Endodermal cell (in vitro differentiated cells): ENCODE measurements at places on chromosomes 5 and 9. TPM values are rescaled to one million over a fixed set of nuclear protein-coding genes. Genes with fewer than 3 reads are reported as not detected.

- no peak for DNase-seq
- no peaks in the 10 kb centered on the region for H3K36me3 ChIP-seq
- H3K27me3 ChIP-seq: no peaks in the 10 kb centered on the region
Measured at GRCh38 chr5:94422812-94423211, 195.6 kb downstream of the KIAA0825 start.

GRCh38 chr5:855771-856530, 5.2 kb upstream of the ZDHHC11 start:
- H3K27ac ChIP-seq: peak overlapping the region; percentile 10
- H3K4me3 ChIP-seq: no peak overlapping the region
- no peak for DNase-seq
- H3K4me1 ChIP-seq: no peaks in the 10 kb centered on the region
- no peaks in the 10 kb centered on the region for H3K36me3 ChIP-seq

- H3K4me3 ChIP-seq: no peak overlapping the region
- no peaks in the 10 kb centered on the region for H3K4me1 ChIP-seq
- H3K27me3 ChIP-seq: no peaks in the 10 kb centered on the region
- H3K36me3 ChIP-seq: no peaks in the 10 kb centered on the region
Measured at GRCh38 chr5:65248896-65249295, 232.8 kb downstream of the ADAMTS6 start.

- H3K27me3 ChIP-seq: peaks cover 99% of the 10 kb centered on the region
- no peak overlapping the region for H3K4me3 ChIP-seq
- no peak overlapping the region for H3K27ac ChIP-seq
- peaks cover 3% of the 10 kb centered on the region for H3K4me1 ChIP-seq
- H3K36me3 ChIP-seq: no peaks in the 10 kb centered on the region
Measured at GRCh38 chr9:124006448-124007361, 4.9 kb upstream of the LHX2 start.

- no peaks in the 10 kb centered on the region for H3K27me3 ChIP-seq
- H3K4me3 ChIP-seq: no peak overlapping the region
- peaks cover 2% of the 10 kb centered on the region for H3K4me1 ChIP-seq
- DNase-seq: no peak
- no peak overlapping the region for H3K27ac ChIP-seq
Measured at GRCh38 chr5:108560581-108560980, 178.7 kb upstream of the FBXL17 start.

DNA sequence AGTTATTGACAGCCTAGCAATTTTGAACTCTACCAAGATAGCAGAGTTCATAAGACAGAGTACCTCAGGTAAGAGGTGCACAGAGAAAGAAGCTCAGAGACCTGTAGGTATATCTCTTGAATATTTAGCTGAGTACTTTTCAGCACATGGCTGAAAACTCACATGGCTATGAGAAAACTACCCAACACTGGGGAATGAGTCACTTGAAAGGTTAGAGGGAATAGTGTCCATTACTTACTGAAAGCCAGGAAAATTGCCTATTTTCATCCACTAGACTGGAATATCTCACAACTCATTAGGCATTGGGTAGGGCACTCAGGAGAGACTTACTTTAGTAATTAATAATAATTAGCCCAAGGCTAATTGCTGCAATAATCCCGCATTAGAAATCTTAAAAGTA, 8.3 kb downstream of the TSLP start:
- H3K27ac ChIP-seq: no peak overlapping the region
- DNase-seq: no peak
- no peak overlapping the region for H3K4me3 ChIP-seq

GRCh38 chr9:27861887-27862286, 288.6 kb upstream of the C9orf72 start:
- H3K36me3 ChIP-seq: no peaks in the 10 kb centered on the region
- H3K27me3 ChIP-seq: no peaks in the 10 kb centered on the region
- H3K27ac ChIP-seq: no peak overlapping the region
- no peak overlapping the region for H3K4me3 ChIP-seq
- no peaks in the 10 kb centered on the region for H3K4me1 ChIP-seq

The SPARC gene
- total RNA-seq: 643 and 682 TPM in 2 replicates

GRCh38 chr5:50667023-50667652, 701 bp downstream of the PARP8 start:
- peak overlapping the region; percentile 89 for H3K4me3 ChIP-seq
- H3K36me3 ChIP-seq: no peaks in the 10 kb centered on the region
- peak; percentile 89 for DNase-seq

DNA sequence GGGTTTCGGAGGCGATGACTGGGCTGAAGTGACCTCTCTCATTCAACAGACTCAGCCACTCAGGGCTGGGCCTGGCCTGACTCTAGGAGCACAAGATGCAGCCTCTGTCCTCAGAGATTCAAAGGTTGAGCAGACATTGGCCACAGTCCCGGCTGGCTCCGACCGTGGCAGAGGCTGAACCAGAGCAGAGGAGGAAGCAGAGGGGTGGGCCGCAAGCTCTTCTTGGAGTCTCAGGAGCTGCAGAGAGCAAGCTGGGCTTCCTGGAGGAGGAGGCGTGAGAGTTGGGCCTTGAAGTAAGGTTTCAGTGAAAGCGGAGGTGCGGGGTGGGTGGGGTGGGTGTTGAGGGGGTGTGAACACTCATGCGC, 37.6 kb downstream of the ALG2 start:
- no peak overlapping the region for H3K27ac ChIP-seq
- peak; percentile 62 for DNase-seq
- H3K36me3 ChIP-seq: no peaks in the 10 kb centered on the region
- H3K4me3 ChIP-seq: no peak overlapping the region

The AGXT2 gene
- not detected in 2 replicates for total RNA-seq

DNA sequence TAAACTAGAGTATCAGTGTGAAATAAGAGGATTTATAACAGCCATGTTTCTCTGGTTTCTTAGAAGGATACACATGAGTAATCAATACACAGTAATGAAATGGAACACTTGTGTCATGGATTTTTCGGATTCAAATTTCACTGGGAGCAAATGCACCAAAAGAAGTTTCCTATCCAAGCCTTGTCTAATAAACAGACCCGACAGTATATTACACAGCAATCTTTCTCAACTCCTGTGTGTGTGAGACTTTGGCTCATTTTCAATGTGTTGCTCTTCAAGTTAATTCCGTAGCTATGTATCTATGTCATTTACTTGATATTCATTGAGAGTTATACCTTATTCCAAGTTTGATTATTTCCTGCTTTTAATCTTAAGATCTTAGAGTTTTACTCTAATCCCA, 930.2 kb downstream of the MAT2B start:
- no peak for DNase-seq
- no peaks in the 10 kb centered on the region for H3K36me3 ChIP-seq
- H3K27ac ChIP-seq: no peak overlapping the region
- no peak overlapping the region for H3K4me3 ChIP-seq
- H3K27me3 ChIP-seq: no peaks in the 10 kb centered on the region
- H3K4me1 ChIP-seq: no peaks in the 10 kb centered on the region

GRCh38 chr9:86350006-86350760, 4.0 kb downstream of the TUT7 start:
- H3K4me3 ChIP-seq: peak overlapping the region; percentile 63
- H3K36me3 ChIP-seq: peaks cover 43% of the 10 kb centered on the region
- no peak overlapping the region for H3K27ac ChIP-seq

The SLC25A2 gene
- total RNA-seq: 0.55 TPM in 1 of 3 replicates, not detected in the others

The SAXO1 gene
- 0.42 to 1.2 TPM (median 0.90 TPM) in 3 replicates for total RNA-seq

The PSAT1 gene
- 36.1 to 66.1 TPM (median 64.4 TPM) in 3 replicates for total RNA-seq

The RNF20 gene
- total RNA-seq: 45.4 and 53.3 TPM in 2 replicates

- DNase-seq: peak; percentile 79
- H3K27ac ChIP-seq: no peak overlapping the region
- no peaks in the 10 kb centered on the region for H3K36me3 ChIP-seq
- H3K4me3 ChIP-seq: peak overlapping the region; percentile 69
- peaks cover 6% of the 10 kb centered on the region for H3K4me1 ChIP-seq
Measured at GRCh38 chr5:77642738-77643653, 4.5 kb upstream of the OTP start.

The ABLIM3 gene
- 0.17 to 0.66 TPM (median 0.26 TPM) in 3 replicates for total RNA-seq

DNA sequence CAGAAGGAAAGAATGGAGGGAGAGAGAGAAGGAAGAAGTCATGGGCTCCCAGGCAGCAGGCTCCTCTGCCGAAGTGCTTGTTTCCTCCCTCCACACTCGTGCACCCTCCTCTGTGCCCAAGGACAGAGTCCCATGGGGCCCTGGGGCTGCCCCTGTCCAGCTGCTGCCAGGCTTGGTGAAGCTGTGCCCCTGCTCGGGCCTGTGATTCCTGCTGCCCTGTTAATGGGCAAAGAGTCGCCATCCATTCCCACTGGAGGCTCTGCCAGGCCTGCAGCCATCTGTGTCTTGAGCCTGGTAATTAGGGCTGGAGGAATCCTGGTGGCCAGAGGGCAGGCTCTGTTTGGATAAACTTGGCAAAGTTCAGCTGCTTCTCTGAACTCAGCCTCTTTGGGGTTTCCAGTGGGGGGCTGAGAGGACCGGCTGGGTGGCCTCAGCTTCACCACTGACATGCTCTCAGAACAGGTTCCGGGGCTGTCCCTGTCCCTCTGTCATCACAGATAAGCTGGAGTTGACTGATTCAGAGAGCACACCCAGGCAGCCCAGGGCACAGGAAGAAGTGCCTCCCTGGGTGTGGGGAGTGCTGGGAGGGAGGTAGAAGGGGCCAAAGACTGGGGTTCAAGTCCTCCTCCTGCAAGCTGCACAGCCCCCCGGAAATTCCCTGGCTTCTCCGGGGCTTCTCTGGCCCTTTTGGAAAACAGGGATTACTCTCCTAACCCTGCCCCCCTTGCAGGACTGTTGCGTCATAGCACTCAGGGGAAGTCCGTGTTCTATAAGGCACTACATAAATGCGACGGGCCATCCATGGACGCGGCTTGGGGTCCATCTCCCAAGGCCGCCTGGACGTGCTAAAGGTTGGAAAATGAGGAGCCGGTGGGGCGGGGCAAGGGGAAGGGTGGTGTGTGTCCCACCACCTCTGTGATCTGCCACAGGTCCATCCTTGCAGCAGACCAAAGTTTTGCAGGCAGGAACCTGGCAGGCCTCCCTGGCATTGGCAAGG, 154.8 kb downstream of the PAX5 start:
- peaks cover 34% of the 10 kb centered on the region for H3K27me3 ChIP-seq
- H3K27ac ChIP-seq: no peak overlapping the region
- no peaks in the 10 kb centered on the region for H3K4me1 ChIP-seq
- H3K36me3 ChIP-seq: no peaks in the 10 kb centered on the region
- no peak for DNase-seq

DNA sequence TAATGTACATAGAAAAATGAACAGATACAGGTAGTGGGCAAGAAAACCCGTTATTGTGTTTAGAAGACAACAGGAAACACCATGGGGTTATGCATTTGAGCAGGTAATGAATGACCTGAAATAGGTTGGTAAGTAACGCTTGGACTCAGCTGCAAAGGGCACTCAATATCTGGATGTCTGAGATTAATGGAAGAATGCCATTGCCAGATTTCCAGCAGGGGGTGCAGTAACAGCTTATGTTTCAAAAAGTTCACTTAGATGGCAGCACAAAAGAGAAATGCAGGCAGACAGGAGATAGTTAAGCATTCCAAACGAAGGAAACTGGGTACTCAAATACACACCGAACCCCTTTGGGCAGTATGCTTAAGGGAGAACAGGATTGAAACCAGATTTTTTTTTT, 285.5 kb upstream of the VLDLR start:
- H3K36me3 ChIP-seq: no peaks in the 10 kb centered on the region
- H3K4me3 ChIP-seq: no peak overlapping the region
- no peak for DNase-seq
- no peaks in the 10 kb centered on the region for H3K27me3 ChIP-seq

GRCh38 chr9:81174023-81174422, 515.3 kb downstream of the TLE1 start:
- H3K4me3 ChIP-seq: no peak overlapping the region
- H3K36me3 ChIP-seq: no peaks in the 10 kb centered on the region
- DNase-seq: no peak

DNA sequence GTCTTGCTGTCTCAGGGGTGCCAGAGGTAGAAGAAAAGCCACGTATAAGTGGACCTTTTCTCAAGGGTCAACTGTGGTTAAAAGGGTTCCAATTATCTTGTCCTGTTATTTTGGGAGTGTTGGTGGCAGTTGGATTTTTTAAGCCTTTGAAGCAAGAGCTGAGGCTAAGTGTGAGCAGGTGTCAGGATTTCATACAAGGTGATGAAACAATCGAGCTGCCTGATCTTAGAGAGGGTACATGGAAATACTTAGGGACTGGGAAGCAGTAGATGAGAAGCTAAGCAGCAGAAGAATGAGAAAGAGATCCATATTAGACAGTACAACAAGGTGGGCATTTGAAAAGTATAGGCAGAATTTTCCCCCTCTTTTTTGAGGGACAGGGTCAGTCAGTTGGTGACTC, 23.6 kb downstream of the FOCAD start:
- peaks cover 3% of the 10 kb centered on the region for H3K4me1 ChIP-seq
- H3K27ac ChIP-seq: no peak overlapping the region
- DNase-seq: no peak
- H3K4me3 ChIP-seq: no peak overlapping the region
- H3K36me3 ChIP-seq: no peaks in the 10 kb centered on the region

GRCh38 chr9:127176631-127177030, 54.2 kb upstream of the ANGPTL2 start:
- H3K4me3 ChIP-seq: no peak overlapping the region
- H3K36me3 ChIP-seq: no peaks in the 10 kb centered on the region
- no peak overlapping the region for H3K27ac ChIP-seq
- DNase-seq: peak; percentile 22
- no peaks in the 10 kb centered on the region for H3K27me3 ChIP-seq
- no peaks in the 10 kb centered on the region for H3K4me1 ChIP-seq

The CDC25C gene
- 16.9 to 30.6 TPM (median 26.9 TPM) in 3 replicates for total RNA-seq

GRCh38 chr9:123835821-123836220, 94.1 kb downstream of the DENND1A start:
- H3K36me3 ChIP-seq: no peaks in the 10 kb centered on the region
- H3K4me1 ChIP-seq: peaks cover 12% of the 10 kb centered on the region
- no peaks in the 10 kb centered on the region for H3K27me3 ChIP-seq
- no peak overlapping the region for H3K27ac ChIP-seq
- no peak overlapping the region for H3K4me3 ChIP-seq

The SPATA24 gene
- total RNA-seq: 9.8 and 11.7 TPM in 2 replicates

DNA sequence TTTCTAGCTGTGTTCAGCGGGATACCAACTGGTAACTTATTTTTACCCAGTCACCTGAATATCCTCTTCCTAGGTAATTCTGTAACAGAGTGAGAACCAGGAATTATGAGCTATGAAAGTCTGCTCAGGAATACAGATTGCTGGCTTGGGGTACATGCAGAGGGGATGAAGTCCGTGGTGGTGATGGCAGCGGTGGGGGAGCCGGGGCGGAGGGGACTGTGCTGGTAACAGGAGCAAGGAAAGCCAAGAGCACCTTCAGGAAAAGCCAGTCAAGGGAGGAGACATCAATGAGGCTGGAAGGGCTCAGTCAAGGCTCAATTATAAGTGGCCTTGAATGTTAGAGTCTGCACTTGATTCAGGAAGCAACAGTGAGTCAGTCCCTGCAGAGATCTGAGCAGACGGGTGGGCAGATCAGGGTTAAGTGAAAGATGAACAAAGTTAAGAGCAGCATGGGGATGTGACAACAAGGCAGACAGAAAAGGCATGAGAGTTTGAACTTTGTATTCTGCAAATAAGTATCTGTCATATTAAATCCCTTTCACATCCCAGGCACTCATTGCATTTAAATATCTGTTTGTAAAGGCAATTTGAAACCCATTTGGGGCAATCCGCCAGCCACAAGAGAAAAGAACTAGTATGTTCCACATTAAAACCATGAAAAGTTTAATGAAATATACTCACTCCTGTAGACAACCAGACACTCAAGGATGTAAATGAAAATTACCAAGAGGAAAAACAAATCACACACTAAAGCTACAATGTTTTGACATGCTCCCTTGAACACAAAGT, 101.2 kb downstream of the TTC39B start:
- peaks cover 77% of the 10 kb centered on the region for H3K36me3 ChIP-seq
- DNase-seq: no peak
- H3K27me3 ChIP-seq: no peaks in the 10 kb centered on the region
- no peak overlapping the region for H3K4me3 ChIP-seq
- no peaks in the 10 kb centered on the region for H3K4me1 ChIP-seq

- H3K27ac ChIP-seq: no peak overlapping the region
- no peak for DNase-seq
- H3K4me1 ChIP-seq: no peaks in the 10 kb centered on the region
- H3K4me3 ChIP-seq: no peak overlapping the region
- H3K27me3 ChIP-seq: no peaks in the 10 kb centered on the region
- no peaks in the 10 kb centered on the region for H3K36me3 ChIP-seq
Measured at GRCh38 chr5:11355491-11355890, 548.8 kb downstream of the CTNND2 start.
